ENCODE measurements at places on chromosomes 3 and 15.

- peak; percentile 56 for DNase-seq
Observed at GRCh38 chr15:80060356-80061006, 1.0 kb downstream of the ZFAND6 start.

- no peak for DNase-seq
Observed at GRCh38 chr3:76131396-76132153, 346.2 kb upstream of the ZNF717 start.

DNA sequence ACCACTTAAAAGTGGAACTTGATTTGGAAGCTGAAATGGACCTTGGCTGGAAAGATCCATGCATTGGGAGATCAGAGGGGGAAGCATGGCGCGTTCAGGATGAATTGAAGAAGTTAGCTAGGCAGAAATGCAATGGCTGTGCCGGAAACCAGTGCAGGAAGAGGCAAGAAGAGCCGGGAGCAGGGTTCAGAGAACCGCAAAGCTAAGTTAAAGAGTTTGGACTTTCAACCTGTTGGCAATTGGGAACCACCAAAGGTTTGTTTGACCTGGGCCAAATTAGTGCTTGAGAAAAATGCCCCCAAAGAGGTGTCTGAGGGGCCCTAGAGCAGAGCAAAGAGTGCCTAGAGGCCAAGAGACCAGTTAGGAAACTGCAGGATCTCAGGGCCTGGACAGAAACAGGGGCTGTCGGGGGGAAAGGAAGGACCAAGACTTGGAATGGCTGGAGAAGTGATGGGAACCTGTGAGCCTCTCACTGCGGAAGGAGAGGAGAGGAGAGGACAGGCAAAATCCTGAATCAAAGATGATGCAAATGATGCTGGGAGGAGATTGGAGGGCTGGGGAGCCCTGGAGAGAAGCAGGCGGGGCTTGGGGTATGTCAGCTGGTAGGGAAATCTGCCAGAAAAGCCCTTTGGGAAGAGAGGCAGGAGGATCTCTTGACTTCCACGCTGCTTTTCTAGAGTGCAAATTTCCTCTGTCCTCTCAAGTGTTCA lies 49.3 kb downstream of the FAM174B start:
- DNase-seq, result no peak

DNA sequence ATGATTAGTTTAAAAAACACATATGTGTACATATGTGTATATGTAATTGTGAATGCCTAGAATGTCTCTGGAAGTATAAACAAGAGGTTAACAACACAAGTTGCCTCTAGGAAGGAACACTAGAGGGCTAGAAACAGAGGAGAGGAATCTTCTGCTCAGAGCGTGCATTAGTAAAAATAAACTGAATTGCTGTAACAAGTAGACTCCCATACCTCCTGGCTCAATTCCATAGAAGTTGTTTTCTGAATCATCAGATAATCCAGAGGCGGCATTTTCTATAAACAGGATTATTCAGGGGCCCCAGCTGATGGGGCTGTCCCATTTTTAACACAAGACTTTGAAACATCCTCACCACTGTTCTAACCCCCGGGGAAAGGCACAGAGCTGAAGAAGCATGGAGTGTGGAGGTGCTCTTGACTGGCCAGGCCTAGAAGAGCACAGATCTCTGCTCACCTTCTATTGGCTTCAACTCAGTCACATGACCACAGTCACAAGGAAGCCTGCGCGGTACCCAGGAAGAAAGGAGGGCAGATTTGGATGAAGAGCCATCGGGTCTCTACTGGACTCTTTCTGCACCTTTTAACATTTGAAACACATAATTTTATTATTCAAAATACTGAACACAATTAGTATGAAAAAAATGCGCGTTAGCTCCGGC lies 145.7 kb downstream of the TLE3 start:
- DNase-seq, result no peak

DNA sequence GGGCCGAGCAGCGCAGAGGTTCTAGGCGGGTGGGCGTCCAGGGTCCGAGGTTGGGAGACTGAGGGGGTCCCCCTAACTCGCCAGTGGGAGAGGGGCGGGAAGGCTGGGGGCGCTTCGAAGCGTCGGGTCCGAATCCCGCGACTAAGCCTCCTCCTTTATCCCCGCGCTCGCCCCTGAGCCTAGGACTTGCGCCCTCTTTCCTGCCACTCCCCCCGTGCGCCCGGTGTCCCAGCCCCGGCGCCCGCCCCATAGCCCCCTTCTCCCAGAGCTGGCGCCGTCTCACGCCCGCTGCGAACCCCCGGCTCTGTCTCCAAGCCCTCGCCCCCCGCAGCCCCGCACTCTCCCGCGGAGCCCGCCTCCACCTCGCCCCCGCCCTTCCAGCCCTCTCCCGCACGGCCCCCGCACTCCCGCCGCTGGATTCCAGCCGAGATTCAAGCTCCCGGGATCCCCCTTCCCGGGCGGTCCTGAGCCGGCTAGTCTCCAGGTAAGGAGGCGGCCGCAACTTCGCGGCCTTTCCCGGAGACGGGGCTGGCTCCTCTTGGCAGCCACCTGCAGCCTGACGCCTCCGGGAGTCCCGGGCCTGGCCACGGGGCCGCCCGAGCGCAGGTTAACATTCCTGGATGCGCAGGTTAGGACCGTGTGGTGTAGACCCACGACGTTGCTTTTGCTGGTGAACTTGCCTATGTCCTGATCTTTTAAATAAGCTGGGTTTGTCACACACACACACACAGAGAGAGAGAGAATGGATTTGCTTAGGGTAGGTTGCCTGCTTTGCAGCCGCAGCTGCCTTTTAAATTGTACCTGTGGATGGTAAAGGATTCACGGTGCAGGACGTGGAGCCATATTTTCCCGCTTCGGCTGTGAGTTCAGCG lies 563 bp downstream of the PXYLP1 start:
- no peak for DNase-seq

DNA sequence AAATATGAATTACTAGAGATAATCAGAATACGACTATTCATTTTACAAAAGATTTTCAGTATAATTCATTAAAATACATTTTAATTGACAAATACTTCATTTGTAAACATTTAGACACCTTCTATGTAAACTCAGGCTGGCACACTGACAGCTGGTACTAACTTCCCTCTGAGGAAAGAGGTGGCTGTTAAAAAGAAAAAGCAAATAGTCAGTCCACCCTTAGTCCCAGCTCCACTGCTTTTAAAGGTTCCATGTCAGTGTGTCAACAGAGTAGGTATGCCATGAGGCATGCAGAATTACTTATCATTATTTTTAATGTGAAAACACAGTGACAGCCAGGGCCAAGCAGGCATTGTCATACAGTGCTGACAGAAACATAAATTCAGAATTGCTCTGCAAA lies 16.1 kb downstream of the TM6SF1 start:
- no peak for DNase-seq

DNA sequence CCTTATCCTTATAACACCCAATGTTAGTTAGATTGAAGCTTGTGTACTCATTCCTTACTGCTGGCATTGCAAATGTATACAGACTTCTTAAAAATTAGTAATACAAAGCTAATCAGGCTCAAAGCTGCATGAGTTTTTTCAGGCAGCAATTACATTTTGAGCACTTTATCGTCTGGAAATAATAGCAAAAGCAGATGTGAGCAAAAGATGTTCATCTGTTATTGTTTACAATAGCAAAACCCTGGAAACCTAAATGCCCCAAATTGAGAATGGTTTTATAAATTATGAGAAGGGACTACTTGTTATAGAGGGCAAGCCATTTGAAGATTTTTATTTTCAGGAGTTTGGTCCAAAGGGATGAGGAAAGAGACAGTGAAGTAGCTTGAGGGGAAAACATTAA lies 126.4 kb downstream of the GADL1 start:
- DNase-seq, result no peak

GRCh38 chr15:90883526-90883975 lies 753 bp upstream of the FES start:
- no peak for DNase-seq
